HuH-7.5 (cell line): ENCODE measurements at places on chromosomes 1 and 21.

DNA sequence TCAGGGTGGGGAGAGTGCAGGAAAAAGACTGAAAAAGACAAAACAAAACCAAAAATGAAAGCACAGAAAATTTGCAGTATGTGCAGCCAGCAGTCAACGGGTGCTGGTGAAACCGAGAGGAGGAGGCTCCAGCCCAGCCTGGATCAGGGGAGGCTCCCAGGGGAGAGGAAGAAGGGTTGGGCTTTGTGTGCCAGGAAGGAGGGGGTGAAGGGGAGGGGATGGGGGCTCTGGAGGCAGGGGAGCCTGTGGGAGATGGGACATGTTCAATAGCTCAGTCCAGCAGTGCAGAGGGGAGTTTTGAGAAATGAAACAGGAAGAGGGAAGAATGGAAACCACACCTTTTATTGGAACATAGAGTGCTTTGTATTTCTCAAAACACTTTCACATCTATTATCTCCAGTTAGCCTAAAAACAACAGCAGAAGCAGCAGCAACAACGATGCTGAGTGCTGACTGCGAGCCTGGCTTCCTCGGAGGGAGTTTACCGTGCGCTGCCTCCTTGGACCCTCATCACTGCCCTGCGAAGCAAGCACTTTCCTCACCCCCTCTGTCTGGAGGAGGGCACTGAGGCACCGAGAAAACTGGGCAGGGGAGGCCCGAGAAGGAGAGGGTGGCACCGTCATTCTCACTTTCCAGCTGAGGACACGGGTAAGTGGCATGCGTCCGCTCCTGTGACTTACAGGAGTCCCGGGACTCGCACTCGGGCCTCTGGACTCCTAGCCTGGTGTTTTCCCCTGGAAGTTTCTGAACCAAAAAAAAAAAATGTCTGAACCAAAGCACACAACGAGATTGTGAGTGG lies 62.9 kb downstream of the MDM4 start:
- no peak for DNase-seq

DNA sequence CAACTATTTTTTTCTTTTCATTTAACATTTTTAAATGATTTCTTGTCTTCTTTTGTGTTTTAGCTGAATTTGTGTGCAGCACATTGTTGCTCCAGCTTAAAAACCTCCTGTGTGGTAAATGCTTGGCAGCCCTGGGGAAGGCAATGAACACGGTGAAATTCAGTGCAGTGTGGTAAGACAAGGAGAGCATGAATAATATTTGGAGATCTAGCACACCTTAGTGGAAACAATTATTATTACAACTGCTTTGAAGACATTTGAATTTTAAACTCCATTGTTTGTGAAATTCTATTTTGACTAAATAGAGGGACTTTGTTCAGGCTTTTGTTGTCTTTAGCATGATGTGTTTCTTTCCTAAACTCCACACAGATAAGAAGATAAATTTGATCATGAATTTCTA lies 242.6 kb upstream of the CXADR start:
- DNase-seq: peak; percentile 15

GRCh38 chr1:36731226-36732014 lies 248.7 kb upstream of the CSF3R start:
- DNase-seq: no peak

DNA sequence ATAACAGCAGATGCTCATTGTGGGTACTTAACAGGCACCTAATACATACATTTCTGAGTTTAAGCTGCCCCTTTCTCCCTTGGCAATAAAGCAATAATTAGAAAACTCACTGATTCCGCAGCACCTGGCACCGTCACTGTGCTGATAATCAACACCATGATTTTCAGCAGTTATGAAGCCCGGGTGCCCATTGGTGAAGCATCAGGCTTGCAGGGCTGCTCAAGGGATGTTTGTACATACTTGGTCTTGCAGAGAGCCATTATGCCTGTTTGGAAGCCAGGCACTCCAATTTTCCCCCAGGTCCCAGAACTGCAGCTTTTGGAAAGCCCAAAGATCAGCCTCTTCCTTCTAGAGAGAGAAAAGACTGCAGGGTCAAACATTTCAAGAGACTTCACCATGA lies 44.3 kb downstream of the OLIG1 start:
- DNase-seq: no peak

GRCh38 chr1:117014209-117014608 lies 12.6 kb downstream of the CD101 start:
- no peak for DNase-seq

DNA sequence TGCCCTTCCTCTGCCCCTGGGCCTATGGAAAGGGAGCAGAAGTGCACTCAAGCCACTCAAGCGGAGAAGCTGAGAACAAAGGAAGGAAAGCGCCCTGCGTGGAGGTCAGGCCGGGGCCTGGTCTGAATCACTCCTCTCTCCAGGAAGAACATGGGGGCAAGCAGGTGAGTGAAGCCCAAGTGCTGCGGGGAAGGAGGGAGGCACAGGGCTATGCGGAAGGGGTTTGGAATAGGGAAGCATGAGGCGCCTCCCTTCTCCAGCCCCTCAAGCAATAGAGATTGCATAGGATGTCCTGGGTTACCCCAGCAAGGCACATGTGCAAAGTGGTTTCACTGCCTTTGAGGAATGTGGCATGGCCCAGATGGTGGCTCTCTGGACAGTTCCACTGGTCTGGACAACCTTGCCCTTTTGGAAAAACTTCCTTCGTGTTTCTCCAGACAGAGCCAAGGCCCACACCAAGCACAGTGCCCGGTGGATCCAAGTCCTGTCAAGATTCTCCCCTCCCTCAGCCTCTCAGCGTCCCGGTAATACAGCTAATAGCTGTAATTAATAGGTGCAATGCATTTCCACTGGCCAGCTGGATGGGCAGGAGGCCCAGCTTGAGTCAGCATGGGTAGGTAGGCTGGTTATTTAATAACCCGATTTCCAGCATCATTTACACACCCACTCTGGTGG lies 13.7 kb downstream of the BLACAT1 start:
- no peak for DNase-seq

- DNase-seq: peak; percentile 49
Observed at GRCh38 chr1:58881471-58881994, 97.7 kb upstream of the JUN start.

DNA sequence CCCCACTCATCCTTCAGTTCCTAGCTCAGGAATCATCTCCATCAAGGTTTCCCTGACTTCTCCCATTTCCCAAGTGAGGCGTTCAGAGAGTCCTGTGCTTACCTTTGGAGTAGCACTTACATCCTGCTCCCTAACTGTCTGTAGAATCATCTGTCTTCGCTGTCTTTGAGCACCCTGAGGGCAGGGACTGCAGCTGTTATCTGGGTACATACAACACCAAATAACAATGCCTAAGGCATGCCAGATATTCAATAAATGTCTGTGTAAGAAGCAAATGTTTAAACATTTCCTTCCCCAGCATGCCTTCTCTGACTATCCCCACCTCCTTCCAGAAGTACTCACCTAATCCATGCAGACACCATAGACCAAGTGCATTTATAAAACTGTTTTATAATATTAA lies 65.4 kb downstream of the JAK1 start:
- no peak for DNase-seq

DNA sequence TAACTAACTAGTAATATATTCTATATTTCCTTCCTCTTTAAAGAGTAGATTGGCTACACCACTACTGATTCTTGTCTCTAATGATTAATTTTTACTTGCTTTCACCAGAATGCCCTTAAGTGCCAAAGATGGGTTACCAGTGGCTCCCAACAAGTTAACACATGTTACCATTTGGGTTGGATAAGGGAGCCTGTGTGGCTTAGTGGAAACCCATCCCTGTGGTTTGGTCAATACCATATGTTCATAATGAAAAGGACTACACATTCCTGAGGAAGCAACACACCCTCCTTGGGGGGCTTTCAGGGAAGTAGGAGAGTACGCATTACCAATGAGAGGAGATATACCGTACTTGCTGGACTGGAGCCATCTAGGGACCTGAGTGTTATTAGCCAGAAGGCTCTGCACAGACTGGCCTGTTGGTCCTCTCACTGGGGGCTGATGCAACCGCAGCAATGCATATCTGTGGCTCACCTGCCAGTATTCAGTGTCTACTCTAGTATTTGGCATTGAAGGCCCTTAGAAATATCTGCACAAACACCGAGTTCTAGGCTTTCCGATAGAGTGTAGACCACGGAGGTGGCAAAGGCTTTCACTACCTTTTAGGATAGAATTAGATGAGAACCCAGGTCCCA lies 29.3 kb upstream of the PLXNA2 start:
- no peak for DNase-seq

- no peak for DNase-seq
Observed at GRCh38 chr21:34091607-34092006, 18.2 kb downstream of the MRPS6 start.

- no peak for DNase-seq
Observed at GRCh38 chr1:48715921-48716320, 60.8 kb downstream of the BEND5 start.

DNA sequence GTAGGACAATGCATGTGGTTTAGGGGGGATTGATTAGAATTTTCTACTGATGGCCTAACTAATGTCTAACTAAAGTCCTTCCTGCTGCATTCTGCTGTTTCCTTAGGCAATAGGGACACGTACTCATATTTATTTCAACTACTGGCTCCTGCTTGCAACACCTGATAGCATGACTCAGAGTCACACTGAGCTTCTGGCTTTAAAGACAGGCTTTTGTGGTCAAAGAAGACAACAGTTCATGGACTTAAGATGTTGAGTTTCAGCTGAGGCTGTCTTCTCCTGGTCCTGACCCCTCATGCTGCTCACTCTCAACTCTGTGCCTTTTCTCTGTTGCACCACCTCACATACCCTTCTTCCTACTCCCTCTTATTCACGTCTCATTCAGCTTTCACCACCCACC lies 29.1 kb upstream of the TRABD2B start:
- DNase-seq: no peak

GRCh38 chr1:110130989-110131388 lies 18.7 kb downstream of the UBL4B start:
- DNase-seq: no peak

DNA sequence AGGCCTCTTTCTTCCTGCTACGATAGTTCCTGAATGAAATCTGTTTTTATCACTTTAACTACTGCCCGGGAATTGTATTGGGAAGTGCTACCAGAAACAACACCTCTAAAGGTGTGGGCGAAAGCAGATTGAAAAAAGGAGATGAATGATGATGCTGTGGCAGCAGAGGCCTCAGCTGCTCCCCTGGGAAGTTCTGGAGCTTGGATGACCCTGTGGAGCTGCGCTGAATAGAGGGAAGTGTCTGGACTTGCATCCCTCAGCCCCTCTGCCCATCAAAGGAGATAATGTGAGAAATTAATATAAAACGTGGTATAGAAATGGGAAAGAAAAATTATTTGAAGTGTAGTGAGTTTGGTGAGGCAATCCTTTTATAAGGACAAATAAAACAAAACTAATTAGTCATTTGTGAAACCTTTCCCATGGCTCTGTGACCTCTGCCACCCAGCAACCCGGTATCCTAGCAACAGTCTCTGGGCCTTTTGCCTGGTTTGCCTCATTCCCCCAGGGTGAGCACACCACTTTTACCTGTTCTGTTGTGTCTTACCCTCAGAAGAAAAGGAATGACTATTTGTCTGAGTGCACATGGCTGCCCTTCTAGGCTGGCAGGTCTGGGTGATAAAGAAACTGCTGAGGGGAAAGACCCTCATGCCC lies 21.3 kb downstream of the OVAAL start:
- DNase-seq: no peak

GRCh38 chr1:244173769-244174168 lies 122.7 kb downstream of the ZBTB18 start:
- no peak for DNase-seq

- DNase-seq: no peak
Observed at GRCh38 chr1:193068013-193068412, 8.6 kb downstream of the RO60 start.

GRCh38 chr21:35332841-35333426 lies 283.8 kb upstream of the RUNX1 start:
- DNase-seq: no peak

GRCh38 chr1:38045401-38046332 lies 926 bp downstream of the POU3F1 start:
- DNase-seq: no peak

DNA sequence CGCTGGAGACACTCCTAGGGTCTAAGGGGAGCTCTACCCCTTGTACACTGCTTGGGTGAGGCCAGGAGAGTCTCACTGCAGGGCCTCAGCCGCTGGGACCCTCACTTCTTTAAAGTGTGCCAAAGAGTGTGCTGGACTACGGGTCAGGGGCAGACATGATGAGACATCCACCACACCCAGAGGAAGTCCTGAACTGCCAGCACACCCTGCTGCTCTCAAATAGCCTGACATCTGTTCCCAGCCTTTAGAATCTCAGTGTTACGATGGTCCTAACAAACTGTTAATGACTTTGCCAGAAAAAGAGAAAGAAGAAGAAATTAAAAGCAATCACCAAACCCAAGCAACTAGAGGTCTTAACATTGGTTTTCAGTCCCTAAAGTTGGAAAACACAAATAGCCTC lies 49.0 kb downstream of the MRPL37 start:
- no peak for DNase-seq

DNA sequence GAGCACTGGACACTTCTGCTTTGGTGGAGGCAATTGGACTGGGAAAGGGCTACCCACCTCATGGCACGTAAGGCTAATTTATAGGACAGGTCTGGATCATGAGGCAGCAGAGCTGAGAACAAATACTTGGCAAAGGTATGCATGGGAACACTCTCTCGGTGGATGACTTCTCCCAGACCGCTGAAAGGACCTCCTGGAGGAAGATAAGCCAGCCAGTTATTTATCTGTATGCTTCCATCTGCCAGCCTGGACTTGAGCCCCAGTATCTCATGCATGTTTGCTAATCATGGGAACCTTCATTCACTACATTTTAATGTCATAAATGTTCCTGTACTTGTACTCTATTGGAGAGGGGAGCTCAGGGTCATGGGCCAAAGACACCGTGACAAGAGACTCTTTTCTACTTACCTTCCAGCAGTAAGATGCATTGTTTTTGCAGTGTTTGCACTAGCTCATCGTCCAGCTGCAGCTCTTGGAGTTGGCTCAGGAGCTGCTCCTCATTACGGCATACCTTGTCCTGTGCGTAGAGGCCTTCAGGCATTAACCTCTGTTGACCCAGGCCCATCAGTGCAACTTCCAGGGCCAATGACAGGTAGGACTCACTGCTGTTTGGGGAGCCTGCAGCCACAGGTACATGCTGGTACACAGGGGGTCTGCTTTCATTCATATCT lies 23.7 kb downstream of the UROD start:
- no peak for DNase-seq

GRCh38 chr21:40158366-40158765 lies 291.1 kb downstream of the PCP4 start:
- no peak for DNase-seq

DNA sequence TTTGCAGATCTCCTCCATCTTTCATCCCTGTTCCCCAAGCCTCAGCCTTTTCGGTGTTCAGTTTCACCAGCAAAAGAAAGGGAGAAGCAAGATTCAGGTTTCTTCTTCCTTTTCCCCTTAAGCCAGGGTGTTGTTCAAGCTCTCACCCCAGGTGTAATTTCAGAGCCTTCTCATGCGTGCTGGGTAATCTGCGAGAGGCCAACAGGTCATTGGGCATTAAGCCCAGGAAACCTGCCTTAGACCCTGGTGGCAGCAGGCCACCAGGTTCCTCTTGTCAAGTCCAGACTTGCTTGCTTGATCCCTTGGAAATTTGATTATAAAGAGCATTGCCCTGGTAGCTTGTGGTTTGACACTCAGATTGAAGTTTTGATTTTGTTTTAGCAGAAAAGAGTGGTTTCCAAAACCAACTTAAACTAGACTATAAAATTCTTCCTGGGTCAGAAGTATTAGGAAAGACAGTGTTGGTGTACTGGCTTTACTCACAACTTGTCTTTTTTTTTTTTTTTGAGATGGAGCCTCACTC lies 6.9 kb downstream of the AKR1A1 start:
- no peak for DNase-seq

- no peak for DNase-seq
Observed at GRCh38 chr1:33721301-33721815, 142.5 kb upstream of the HMGB4 start.
